ENCODE measurements at places on chromosomes 12 and 14.

GRCh38 chr12:34401659-34402227 lies 379.4 kb downstream of the ALG10 start:
- DNase-seq: no peak

GRCh38 chr12:12123036-12123604 lies 52.4 kb downstream of the BCL2L14 start:
- peak; percentile 10 for DNase-seq

- no peak for DNase-seq
These were observed 78.1 kb upstream of the GALNT9 start for GRCh38 chr12:132407451-132407961.

DNA sequence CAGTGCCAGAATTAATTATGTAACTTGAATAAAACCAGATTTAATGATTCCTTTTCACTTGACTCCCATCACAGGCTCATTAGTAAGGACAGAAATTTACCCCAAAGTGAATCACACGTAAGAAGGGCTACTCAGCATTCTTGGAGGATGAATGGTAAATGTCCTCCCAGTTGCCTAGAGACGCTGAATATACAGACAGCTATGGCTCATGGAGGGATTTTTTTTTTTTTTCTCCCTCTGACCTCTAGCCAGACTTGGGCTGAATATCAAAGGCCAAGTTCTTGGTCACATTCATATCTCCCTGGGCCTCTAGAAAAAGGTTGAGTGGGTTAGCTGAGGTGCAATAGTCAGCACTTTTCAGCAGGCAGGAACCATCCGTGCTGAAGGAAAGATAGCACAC lies 77.5 kb downstream of the PHLDA1 start:
- peak; percentile 97 for DNase-seq

DNA sequence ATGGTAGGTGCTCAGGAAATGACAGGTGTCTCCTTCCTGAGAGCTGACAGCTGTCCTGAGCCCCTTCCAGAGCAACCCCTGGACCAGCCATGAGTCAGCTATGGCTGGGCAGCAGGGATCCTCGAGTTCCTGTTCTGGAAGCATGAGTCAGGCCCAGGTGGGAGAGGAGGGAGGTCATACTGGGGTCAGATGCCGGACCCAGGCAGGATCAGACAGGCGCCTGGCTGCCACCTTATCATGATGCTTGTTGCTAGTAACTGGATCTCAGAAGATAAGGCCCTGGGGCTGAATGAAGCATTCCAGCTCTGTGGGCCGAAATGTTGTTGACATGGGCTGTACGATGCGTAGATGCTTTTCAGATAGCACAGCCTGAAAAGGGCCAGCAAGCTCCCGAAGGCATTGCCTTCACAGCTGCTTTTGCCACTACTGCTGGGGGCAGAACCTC lies 17.4 kb upstream of the KRT7 start:
- DNase-seq: peak; percentile 94

DNA sequence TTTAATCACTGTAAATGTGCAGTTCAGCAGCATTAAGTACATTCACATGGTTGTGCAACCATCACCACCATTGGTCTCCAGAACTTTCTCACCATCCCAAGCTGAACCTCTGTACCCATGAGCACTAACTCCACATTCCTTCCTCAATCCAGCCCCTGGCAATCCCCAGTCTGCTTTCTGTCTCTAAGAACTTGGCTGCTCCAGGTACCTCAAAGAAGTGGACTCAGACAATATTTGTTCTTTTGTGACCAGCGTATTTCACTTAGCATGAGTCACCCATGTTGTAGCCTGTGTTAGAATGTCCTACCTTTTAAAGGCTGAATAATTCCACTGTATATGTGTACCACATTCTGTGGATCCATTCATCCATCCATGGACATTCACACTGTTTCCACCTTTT lies 64.6 kb downstream of the SLC24A4 start:
- DNase-seq: no peak

DNA sequence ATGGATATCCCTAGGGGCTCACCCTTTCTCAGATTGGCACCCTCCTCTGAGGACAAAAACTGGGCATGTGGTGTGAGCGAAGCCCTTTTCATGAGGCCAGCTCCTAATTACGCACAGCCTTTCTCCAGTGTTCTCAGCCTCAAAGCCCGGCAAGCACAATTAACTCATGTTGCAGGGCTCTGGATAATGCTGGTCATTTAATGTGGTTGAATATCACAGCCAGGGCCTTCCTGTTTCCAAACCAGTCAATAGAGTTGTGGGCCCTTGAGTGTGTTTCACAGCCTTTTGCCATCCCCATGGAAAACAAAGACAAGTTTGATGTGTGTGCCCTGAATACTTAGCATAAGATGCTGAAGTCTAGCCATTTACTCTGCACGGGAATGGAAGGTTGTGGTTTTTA lies 114.2 kb upstream of the ARHGAP5 start:
- DNase-seq: no peak

DNA sequence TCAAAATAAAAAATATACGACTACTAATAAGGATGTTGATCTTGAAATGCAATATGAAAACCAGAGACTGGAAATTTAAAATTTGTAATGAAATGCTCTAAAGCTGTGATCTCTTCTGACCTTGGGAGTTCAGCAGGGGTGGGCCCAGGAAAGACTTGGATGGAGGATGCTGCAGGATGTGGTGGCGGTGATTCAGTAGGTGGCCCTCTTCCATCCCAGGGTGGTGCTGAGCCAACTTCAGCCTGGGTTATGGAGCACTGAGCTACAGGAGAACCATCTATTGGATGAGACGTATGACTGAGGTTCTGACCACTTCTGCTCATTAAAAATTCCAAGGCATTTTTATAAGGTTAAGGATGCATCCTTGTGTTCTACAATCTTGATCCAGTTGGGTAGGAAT lies 6.9 kb upstream of the PDE3A start:
- DNase-seq: no peak

- no peak for DNase-seq
These were observed 22.0 kb downstream of the USP15 start for GRCh38 chr12:62282057-62282774.

- DNase-seq: no peak
These were observed 12.6 kb upstream of the TTC7B start for GRCh38 chr14:90828642-90829487.

DNA sequence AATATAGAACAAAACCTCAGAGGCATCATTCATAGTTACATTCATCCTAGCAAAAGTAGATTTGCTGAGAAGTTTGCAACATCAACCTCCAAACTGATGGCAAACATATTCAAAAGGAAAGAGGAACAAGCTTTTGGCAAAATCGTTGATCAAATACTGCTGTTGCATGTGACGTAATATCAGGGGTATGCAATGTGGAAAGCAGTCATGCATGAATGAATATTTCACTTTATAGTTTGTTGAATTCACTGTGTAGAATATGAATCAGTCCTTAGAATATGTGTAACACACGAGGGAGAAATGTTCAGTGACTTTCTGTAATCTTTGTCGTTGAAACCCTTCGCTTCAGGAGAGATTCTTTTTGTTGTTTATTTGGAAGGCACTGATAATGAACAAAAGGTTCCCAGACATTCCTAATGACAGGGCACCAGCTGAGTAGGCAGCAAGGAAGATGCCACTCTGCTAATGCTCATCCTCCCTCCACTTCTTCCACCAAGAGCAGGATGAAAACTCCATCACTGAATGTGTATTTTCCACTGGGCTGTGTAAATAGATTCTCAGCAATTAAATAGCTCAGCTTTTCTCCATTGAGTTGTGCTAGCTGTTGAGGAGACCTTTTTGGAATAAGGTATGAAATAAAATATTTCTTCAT lies 126.1 kb downstream of the PELI2 start:
- peak; percentile 27 for DNase-seq

- no peak for DNase-seq
These were observed 184.9 kb upstream of the SFSWAP start for GRCh38 chr12:131525795-131526508.

- peak; percentile 98 for DNase-seq
These were observed 152.2 kb upstream of the SLC38A2 start for GRCh38 chr12:46524778-46525177.

DNA sequence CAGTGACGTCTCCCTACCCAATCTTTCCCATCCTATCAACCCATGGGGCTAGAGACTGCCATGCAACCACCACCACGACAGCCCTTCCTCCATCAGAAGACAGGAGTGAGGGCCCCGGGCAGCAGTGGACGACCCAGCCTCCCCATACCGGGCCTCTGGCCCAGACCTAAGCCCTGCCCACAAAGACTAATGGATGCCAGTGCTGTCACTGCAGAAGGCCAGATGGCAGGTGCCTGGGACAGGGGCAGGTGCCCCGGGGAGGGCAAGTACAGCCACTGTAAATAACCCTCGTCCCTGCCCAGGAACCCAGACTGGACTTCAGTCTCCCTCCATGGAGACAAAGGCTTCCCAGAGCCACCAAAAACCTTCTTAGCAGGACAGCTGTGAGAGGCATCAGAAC lies 20.3 kb upstream of the HSPB8 start:
- no peak for DNase-seq

GRCh38 chr12:62693376-62694050 lies 226.9 kb downstream of the MON2 start:
- peak; percentile 34 for DNase-seq

DNA sequence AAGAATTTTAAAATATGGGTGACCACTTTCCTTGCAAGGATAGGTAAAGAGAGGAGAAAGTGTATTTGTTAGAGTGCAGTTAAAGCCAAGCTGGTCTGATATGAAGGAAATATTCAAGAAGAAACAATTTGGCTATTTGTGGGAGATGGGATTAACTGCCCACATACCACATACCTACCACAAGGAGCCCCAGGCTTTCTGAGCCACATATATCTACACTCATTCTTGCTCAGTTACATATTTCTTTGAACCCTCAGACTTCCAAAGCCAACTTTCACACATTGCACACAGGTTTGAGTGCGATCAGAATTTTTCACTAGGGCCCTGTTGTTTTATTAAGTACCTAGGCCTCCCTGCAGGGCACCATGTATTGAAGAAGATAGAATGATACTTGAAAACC lies 330.2 kb downstream of the ZFP36L1 start:
- DNase-seq: peak; percentile 95

- DNase-seq: no peak
These were observed 21.1 kb upstream of the TMEM132C start for GRCh38 chr12:128245905-128246304.

- no peak for DNase-seq
These were observed 50.3 kb downstream of the NOC4L start for GRCh38 chr12:132194556-132194955.

DNA sequence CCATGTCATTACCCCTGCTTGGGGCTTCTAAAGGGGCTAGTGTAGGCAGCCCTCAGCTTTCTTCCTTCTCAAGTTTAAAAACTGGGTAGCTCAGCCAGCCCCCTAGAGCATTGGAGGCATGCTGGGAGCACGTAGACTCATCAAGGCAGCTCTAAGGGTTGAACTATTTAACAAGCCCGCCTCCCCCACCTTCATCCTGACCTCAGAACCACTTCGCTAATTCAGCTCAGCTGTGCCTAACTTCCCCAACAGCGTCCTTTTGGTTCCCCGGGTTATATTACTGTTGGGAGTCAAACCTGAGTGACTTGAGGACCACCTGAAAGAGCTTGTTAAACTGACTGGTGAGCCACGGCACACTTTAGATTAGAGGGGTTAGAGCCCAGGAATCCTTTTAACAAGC lies 30.1 kb downstream of the MAX start:
- no peak for DNase-seq

DNA sequence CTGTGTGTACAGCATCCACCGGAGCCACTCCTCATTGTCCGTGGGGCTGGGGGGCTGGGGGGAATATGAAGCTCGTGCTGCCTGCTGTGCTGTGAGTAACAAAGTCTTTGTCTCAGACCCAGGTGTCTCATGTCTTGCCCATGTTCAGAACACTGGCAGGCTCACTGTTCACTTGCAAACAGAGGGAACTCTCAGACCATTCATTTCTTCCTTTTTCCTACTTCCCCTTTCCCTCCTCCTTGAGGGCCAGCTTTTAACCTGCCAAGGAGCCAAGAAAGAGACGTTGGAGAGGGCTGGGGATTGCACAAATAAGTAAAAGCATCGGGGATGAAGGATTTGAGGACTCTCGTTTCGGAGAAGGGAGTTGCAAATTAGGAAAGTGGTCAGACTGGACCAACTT lies 21.6 kb downstream of the GPR132 start:
- no peak for DNase-seq
